ENCODE measurements at places on chromosomes 16 and 17.

DNA sequence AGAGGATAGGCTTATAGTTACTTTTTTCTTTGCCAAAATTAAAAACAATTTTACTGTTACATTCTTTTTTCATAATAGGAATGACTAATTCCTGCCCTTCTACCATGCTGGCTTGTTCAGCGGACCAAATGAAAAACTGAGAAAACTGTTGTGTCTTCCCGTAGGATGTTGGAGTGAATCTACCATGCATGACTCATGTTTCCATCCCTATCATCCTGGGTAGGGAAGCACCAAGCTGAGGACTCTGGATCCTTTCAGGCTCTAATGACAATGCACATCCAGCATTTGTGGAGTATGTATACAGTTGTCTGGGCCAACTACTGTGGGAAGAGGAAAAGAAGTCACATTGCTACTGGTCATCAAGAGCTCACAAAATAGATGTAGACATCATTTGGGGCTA, 41.1 kb upstream of the DHX8 start:
- no peak for DNase-seq

GRCh38 chr17:51853857-51854256, 304.7 kb downstream of the CA10 start:
- DNase-seq: no peak

DNA sequence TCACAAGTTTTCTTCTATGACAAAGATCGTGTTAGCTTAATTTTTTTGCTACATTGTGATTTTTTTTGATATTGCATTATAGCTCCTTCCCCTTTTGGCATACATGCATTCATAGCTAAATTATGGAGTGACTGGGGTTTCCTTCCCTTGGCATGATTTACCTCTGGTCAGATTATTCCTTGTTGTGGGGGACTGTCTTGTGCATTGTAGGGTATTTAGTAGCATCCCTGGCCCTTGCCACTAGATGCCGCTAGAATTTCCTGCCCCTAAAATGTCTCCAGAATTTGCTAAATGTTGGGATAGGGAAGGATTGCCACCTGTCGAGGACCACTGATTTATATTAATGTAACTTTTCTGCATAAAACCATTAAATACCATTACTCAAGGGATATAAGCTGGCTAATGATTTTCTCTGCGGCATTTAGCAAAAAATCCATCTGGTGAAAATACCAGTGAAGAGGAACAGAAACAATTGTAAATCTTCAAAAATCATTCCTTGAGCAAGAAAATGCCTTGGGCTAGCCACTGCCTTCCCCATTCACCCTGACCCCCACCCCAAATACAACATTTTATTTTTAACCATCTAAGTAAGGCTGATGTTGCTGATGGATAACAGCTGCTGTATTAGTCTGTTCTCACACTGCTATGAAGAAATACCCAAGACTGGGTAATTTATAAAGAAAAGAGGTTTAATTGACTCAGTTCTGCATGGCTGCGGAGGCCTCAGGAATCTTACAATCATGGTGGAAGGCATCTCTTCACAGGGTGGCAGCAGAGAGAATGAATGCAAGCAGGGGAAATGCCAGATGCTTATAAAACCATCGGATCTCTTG, 195.2 kb downstream of the MAP2K6 start:
- DNase-seq: no peak

DNA sequence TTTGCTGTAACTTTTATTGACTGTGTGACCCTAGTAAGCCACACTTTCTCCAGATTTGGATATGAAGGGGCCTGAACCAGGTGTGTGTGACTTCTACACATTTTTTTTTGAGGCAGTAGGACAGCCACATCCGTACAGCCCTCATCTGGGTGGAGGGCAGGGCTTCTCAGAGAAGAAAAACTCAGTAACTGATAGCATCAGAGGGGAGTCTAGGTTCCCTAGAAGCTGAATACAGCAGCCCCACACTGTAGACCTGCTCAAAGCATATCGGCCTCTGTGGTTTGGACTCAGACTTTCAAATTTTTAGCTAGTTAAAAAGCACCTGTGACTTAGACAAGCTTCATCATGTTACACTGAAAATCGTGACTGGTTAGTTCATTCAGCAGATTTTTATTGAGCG, 10.8 kb downstream of the PRSS54 start:
- DNase-seq: no peak

DNA sequence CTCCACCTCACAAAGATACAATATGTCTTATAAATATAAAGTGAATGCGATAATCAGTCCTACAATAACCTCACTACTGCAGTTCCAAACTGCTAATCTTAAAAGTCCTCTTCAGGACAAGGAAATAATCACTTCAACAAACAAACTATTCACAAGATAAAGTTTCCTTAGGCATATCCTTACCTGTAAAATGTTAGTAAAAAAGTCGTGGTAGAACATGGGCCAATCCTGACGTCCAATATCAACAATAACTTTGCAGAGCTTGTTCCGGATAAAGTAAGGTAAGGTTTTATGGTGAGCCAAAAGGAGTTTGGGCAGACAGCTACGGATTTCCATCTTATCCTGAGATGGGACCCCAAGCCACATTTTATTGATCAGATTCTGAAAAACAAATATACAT, 36.0 kb downstream of the XPO6 start:
- DNase-seq: no peak

DNA sequence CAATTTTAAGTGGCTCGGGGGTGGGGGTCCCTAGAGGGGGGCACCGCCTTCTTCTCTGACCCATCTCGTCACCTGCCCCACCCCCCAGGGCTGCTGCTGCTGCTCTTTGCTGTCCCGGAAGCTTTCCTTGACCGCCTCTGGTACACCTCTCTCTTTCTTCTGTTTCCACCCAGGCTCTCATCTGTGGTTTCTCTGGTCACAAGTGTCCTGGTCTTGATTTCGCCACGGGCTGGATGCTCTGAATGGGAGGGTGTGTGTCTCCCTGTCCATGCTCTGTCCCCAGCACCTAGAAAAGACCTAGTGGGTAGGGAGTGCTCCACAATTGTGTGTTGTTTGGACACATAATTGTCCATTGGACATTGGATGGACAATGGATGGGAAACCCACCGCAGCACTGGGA, 134.7 kb upstream of the CIBAR2 start:
- DNase-seq: no peak

DNA sequence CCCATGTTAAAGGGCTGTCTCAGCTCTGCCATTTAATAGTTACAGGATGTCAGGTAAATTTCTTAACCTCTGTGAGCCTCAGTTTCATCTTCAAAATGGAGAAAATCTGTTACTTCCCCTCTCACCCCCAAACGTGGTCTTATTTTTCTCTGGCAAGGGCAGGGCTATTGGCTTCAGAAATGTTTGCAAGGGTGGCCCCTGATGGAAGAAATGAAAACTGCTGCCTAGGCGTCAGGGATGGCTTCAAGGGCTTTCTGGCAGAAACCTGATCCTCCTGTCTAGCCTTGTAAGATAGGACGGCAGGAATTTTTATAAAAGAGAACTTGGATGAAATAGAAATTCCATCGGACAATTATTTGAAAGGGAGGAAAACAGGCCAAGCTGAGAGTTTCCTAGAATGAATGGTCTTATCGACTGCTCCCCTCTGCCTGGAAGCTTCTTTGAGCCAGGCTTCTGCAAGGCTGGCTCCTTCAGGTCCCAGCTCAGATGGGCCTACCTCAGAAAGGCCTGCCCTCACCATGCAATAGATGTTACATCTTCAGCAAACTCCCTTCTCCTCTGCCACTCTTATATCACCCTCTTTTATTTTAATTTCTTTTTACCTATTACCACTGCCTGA, 43.0 kb upstream of the TANGO6 start:
- DNase-seq: peak; percentile 59

- DNase-seq: peak; percentile 61
Observed at GRCh38 chr17:76384987-76385891, 830 bp downstream of the SPHK1 start.

- no peak for DNase-seq
Observed at GRCh38 chr17:36870720-36870999, 66.6 kb upstream of the LHX1 start.

DNA sequence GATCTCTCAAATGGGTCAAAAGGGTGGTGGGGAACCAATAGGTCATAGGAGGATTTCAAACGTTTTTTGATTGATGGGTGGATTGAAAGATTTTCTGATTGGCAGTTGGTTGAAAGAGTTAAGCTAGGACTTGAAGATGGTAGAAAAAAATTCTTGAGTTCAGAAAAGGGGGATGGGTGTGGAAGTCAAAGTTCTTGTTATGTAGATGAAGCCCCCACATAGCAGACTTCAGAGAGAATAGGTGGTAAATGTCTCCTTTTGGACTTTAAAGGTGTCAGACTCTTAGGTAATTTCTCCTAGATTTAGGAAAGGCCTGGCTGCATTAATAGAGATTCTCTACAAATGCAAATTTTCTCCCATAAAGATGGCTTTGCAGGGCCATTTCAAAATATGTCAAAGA, 163.3 kb downstream of the HS3ST4 start:
- no peak for DNase-seq

- no peak for DNase-seq
Observed at GRCh38 chr16:77430360-77430759, 4.5 kb downstream of the ADAMTS18 start.

GRCh38 chr16:11609474-11610120, 22.9 kb upstream of the LITAF start:
- DNase-seq: no peak
